ENCODE measurements at places on chromosomes 5 and 9.
A peak's percentile ranks its signal among the peaks of the same experiment; 100 is the strongest.

DNA sequence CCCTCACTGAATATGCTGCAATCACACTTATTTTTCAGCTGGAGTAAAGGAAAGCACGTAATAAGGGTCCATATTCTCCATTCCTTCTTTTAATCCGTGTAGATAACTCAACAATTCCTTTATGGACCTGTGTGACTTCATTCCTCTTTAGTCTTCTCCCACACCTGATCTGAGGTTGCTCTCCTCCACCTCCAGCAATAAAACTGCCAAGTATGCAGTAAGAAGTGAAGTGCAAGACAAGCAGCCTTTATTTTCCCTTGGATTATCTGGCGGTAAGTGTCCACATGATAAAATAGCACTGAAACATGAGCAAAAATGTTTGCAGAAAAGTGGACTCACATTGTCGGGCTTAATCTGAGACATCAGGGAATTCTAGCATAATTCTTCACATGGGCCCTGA lies 13.8 kb downstream of the DEPDC1B start:
- DNase-seq, result no peak

GRCh38 chr5:72598401-72599064 lies 91.3 kb upstream of the ZNF366 start:
- peak; percentile 86 for DNase-seq

- DNase-seq, result peak; percentile 88
These were observed 277.2 kb upstream of the CDH9 start for GRCh38 chr5:27315363-27316270.

GRCh38 chr9:35500130-35500748 lies 10.3 kb downstream of the RUSC2 start:
- no peak for DNase-seq

GRCh38 chr9:112473986-112474385 lies 12.6 kb upstream of the KIAA1958 start:
- DNase-seq, result no peak

DNA sequence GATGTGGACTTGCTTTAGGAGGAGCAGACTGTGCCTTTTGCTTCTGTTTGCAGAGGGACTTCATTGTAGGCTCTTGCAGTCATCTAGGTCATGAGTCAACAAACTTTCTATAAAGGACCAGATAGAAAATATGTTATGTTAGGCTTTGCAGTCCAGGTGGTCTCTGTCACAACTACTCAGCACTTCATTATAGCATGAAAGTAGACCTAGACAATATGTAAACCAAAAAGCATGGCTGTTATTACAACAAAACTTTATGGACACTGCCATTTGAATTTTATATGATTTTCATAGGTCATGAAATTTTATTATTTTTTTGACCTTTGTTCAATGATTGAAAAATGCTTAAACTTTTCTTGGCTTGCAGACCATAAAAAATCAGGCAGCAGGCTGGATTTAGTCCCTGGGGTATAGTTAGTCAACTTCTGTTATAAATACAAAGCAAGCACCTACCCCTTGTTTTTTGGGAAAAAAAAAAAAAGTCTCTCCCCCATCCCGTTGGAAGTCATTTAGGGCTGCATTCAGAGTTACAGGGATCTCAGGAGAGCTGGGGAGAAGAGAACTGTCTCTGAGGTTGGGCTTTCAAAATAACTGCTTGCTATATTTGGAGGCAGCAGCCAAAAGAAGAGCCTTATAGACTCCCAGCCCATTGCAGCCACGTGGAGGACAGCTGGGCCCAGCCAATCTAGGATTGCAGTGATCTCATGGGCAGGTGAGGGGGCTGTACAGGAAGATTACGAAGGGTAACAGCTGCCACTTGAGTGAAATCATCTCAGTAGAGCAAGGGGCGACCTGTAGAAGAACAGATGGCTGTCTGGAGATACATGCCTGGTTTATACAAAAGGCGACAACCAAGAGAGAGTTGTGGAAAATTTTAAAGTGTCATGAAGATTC lies 136.6 kb upstream of the TNC start:
- peak; percentile 57 for DNase-seq

DNA sequence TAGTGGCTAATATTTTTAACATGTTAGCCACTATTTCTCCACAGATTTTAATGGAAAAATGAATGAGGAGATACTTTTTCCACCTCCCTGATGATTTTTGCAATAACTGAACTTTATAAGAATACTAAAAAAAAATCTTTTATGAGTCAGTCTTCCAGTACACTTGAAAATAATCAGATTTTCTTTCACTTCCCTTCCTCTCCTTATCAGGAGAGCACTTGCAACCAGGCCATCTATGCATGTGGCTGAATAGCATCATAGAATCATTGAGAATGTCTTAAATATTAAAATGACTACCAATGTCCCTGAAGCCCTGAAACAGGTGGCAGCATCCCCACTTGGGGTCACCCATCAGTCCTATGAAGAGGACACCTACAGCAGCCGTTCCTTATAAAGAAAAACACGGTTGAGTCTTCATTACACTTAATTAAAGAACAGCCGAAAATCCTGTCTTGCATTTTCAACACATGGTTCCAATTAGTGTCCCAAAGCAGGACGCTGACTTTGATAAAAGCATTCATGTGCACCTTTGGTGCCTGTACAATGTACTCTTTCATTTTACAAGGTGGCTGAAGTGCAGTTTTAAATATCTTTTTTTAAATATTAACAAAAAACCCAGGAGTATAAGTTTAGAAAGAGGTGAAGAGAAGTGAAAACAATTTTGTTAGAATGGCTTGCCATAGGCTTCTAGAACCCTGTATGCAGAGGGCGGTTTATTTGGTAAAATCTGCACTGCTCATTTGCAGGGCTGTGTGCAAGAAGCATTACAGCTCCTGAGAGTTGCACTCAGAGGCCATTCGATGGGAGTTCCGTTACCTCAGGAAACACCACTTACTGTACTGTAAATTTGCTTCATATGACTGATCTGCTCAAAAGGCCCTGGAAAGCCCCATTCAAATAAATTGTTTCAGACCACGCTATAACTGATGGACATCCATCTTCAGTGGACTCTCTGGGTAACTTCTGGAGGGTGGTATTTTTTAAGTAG lies 106.9 kb upstream of the VCAN start:
- no peak for DNase-seq

GRCh38 chr9:80948876-80949275 lies 740.5 kb downstream of the TLE1 start:
- DNase-seq, result no peak

DNA sequence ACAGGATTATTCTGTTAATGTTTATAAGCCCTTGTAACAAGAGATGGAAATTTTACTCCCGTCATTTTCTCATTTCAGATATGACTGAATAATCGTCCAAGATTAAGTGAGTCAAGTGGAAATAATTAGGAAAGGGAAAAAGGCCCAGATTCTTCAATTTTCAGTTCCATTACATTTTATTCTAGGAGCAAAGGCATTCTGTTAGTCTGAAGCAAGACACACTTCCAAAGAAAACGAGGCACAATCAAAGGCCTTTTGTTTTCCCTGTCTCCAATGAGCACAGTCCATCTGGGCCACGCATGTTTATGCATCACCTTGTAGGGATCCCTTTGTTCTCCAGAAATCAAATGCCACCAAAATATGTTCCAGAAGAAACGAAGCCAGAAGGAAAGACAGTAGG lies 382.9 kb upstream of the RFX3 start:
- no peak for DNase-seq

DNA sequence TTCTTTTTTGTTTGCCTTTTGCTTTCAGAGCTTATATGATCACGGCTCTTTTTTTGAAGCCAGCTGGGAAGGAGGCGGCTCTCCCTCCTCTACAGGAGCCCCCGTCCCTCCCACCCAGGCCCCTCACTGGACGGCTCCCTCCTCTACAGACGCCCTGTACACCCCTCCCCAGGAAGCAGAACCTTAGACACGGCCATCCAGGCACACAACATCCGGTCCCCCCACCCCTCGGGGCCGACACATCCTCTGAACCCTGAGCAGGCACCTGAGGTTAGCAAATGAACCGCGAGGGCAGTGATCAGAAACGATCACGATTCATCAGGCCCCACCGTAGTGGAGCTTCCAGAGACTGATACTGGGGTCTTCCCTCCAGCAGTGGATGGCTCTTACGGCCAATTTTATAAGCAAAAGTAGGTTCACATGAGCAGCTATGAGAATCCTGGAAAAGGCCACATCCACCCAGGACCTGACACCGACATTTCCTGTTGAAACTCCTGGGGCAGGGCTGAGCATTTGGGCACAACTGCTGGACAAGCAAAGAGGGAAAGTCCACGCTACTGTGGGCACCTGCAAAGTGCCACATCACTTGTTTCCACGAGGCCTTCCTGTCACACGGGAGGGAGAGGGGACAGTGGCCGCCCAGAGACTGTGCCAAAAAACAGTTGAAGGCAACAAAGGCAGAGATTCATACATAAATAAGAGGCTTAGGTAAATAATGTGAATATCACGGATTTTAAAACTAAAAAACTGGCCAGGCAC lies 78.9 kb downstream of the SEMA4D start:
- no peak for DNase-seq

DNA sequence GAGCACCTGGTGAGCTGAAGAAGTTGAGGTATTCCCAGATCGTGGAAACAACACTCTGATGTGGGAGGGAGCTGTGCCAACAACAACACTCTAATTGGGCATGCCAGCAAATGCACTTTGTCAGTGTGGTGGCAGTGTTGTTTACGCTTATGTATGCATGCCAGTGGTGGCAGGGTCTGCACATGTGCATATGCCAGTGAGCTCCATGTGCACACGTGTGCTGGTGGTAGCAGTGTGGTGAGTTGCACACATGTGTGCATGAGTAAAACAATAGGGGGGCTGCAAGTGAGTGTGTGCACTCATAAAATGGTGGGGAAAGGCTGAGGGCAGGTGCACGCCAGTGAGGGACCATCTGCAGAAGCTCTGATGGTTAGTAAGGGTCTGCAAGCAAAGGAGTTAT lies 134.2 kb downstream of the DMRTA1 start:
- DNase-seq, result no peak

DNA sequence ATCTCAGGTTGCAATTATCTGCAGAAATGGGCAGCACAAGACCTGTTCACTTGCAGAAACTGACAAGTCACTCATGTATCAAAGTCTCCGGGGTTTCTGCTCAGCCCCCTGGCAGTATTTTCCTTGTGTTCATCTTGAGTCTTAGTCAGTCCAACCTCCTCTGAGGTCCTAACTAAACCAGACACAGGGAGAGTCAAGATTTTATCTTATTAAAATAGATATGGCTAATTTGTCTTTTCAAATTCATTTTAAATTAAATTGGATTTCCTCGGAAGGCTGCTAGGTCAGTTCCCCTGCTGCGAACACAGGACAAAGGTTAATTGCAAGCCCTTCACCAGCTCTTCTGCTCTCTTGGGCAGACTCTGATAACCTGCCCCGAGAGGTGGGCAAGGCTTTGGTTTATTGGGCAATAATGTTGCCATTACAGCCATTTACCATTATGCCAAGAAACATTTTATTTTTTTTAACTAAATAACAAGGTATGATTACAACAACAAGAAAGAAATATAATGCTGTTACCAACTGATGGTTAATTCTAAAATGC lies 103.5 kb downstream of the MAPKAP1 start:
- no peak for DNase-seq

DNA sequence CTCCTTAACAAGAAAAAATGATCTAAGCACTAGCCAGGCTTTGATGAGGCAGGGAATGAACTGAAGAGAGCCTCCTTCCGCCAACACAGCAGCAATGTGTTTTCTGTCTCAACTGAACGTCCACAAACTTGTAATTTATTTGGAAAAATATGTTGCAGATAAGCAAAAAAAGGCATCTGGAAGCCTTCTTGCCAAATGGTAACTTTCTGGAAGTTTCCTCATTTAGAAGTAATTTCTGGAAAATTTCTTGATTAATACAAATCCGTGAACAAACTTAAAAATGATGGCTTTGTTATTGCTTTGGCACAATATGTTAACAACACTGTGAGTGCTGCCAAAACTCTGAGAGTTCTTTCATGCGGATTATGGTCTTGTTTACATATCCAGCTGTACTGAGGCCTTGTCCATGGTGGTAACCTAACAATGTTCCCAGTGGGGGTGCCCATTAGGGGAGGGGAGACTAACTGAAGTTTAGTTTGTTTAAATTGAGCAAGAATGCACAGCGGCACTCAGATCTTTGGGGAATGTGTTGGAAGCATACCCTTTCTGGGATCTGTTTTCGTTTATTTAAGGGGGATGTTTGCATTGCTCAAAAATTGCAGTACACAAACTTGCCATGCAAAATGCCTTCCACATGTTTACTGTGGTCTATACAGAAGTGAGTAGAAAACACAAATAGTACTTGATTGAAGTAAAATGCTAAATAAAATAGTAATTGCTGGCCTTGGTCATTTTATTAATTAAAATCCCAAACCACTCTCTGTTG lies 334.7 kb downstream of the NR2F1-AS1 start:
- peak; percentile 21 for DNase-seq

- DNase-seq, result no peak
These were observed 26.1 kb upstream of the SLC28A3 start for GRCh38 chr9:84366683-84367082.

DNA sequence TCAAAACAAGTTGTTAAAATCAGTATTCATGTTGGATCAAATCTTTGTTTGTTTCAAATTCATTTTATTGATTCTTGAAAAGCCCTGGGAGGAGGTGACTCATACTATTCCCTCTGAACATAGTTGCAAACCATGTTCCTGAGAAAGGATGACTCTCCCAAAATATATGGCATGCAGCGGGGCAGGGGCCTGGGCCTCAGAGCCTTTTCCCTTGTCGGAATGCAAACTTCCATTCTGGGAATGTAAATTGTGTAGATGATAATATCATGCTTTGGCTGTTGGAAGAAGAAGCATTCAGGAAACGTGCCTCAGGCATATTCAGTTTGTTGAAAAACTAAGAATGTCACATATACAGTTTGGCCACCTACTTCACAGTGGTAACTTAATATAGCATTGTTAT lies 242.0 kb downstream of the AUH start:
- peak; percentile 87 for DNase-seq

DNA sequence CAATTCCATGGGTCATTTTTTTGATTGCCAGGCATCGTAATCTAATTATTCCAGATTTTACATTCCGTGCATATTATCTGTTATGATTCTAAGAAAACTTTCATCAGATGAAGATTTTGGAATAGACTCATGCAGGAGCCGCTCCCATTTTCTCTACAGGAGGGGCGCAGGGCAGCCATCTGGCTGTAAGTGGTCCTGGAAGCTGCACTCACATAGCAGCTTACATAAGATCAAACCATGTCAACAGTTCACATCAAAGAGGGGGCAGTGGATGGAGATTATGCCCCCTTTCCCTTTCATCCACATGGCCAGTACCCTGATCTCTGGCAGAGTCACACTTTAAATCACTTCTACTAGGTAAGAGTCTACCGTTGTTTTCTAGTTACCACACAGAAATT lies 73.3 kb upstream of the PCA3 start:
- no peak for DNase-seq

All from fibroblast of upper back skin (primary cell).